CD4-positive, alpha-beta T cell treated with Interleukin-10 for 1 hour (primary cell): ENCODE measurements at places on chromosomes 6 and 20.

DNA sequence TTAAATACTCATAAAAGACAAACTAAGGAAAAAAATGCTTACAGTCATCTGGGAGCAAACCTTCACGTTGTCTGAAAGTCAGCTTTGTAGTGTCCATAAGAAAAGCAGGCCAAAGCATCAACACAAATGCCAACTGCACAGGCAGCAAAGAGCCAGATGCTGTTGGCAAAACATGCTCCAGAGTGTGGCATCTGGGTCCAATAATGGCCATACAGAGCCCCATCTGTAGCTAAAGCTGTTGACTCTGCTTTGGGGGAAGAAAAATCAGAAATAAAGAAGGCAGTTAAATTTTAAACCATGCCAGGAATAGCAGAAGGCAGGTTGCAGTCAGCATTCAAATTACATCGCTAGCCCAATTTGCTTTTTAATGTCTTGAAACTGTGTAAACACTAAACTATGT lies 776.3 kb downstream of the EYS start:
- no peak for DNase-seq

DNA sequence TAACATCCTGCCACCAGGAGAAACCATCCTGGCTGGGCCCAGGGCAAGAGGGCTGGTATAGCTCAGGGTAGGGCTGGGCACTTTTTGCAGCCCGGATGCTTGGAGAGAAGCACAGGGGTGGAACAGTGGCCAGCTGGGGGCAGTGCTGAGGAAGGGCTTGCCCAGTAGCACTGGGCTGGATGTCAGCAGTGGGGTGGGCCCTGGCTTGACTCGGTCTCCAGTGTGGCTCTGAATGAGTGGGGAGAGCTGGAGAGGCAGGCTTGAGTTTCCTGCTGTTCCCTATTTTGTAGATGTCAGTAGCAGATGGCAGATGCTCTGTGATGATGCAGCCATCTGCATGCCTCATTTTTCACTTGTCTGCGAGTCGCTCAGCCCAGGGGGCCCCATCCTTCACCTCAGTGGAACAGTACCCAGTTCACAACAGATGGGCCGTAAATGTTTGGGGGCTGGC lies 56.3 kb upstream of the TULP1 start:
- DNase-seq = peak; percentile 39

DNA sequence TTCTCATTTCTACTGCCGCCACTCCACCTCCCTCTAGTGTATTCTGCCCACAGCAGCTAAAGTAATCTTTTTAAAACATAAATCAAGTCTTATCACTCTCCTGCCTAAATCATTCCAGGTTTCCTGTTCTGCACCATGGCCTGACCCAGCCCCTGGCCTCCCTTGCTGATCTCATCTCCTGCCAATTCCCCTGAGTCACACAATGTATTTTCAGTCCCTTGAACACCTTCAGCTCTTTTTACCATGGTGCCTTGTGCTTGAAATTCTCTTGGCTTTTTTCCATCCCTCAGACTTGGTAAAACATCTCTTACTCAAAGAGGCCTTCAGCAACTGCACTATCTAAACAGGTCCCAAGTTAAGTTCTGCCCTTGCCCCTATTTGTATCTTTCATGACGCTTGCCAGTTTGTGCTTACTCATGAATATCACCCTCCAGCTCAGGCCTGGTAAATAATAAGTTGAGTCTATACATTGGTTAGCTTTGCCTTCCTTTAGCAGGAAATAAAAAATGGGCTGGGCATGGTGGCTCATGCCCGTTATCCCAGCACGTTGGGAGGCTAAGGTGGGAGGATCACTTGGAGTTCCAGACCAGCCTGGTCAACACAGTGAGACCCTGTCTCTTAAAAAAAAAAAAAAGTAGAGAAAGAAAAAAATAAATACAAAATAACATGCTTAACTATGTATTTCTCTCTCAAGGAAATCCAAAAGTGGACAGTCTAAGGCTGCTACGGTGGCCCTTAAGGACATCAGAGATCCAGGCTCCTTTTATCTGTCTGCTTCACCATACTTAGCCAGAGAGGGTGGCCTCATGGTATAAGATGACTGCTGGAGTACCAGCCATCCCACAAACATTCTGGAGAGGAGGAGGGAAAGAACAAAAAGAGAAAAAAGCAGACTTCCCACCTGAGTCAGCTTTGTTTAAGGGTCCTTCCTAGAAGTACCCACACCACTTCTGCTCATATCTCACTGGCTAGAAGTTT lies 62.2 kb downstream of the ARFGEF2 start:
- DNase-seq = no peak

GRCh38 chr20:35088231-35089145 lies 4.1 kb downstream of the TRPC4AP start:
- DNase-seq = no peak

GRCh38 chr6:38603966-38604365 lies 35.8 kb downstream of the BTBD9 start:
- DNase-seq = no peak

GRCh38 chr6:17580518-17581048 lies 19.5 kb upstream of the FAM8A1 start:
- no peak for DNase-seq

GRCh38 chr6:153130515-153131036 lies 506 bp downstream of the RGS17 start:
- no peak for DNase-seq

DNA sequence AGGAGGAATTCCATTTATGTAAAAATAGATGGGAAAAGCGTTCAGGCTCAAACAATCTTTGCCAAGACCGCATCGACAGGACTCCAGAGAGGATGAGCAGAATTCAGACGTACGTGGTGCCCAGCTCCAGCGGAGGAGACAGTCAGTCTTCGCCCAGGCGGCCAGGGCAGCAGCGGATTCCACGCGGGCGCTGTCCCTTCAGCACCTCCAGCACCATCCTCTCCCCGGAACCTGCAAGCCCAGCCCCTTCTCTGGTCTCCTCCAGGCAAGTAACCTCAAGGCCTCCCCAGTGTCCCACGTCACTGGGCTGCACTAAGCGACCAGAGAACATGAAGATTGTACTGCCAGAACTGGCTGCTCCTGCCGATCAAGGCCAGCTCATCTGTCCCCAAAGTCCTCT lies 2.8 kb upstream of the KCNQ2 start:
- DNase-seq = no peak

DNA sequence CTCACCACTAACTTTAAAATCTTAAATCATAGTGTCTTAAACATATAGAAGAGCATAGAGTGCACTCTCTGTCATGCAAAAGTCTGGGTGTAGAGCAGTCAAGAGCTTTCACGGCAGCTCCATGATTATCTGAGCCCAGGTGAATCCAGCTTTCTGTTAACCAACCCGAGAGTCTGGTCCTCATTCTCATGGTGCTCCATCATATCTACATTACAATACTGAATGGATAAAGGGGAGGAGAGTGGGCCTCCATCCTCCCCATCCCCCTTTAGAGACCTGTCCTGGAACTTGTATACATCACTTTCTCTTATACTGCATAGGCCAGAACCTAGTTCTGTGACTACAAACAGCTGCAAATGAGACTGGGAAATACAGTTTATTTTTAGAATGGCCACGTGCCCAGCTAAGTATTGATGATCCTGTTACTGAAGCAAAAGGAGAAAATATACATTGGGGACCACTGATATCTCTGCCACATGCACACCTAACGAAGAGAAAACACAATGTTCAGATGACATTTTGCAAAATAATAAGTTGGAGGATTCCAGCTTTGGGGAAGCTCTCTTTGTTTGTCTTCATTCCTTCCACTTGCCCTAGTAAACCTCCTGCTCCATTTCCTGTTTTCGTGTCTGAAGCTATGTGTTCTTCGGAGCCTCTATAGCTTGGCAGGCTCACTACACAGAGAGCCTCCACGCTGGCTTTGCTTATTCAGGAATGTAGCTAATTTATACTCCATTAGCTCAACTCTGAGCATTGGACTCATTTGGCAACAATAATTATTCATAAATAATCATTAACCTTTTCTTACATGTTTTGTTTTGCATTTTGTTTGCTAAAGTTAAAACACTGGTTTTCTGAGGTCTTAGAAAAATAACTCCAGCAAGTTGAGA lies 110.1 kb downstream of the IYD start:
- no peak for DNase-seq

- DNase-seq = no peak
Observed at GRCh38 chr20:61925555-61926252, 140.0 kb downstream of the TAF4 start.

DNA sequence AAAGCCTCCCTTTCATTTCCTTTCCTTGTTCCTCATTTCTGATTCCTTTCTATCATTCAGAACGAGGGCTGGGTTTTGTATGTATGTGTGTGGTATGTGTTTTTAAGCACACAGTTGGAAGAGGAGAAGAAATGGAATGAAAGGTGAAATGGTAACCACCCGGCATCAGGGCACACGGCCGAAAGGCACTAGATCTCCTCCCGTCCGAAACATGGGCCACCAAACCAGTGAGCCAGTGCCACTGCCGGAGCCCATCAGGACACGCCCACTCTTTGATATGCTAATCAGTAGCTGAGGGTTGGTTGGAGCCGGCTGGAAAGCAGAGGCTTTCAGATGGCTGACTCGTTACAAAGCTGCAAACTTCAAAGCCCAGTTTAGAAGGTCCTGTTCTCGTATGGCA lies 228.6 kb upstream of the JARID2 start:
- no peak for DNase-seq

- DNase-seq = peak; percentile 60
Observed at GRCh38 chr6:158793432-158793831, 25.7 kb downstream of the EZR start.

DNA sequence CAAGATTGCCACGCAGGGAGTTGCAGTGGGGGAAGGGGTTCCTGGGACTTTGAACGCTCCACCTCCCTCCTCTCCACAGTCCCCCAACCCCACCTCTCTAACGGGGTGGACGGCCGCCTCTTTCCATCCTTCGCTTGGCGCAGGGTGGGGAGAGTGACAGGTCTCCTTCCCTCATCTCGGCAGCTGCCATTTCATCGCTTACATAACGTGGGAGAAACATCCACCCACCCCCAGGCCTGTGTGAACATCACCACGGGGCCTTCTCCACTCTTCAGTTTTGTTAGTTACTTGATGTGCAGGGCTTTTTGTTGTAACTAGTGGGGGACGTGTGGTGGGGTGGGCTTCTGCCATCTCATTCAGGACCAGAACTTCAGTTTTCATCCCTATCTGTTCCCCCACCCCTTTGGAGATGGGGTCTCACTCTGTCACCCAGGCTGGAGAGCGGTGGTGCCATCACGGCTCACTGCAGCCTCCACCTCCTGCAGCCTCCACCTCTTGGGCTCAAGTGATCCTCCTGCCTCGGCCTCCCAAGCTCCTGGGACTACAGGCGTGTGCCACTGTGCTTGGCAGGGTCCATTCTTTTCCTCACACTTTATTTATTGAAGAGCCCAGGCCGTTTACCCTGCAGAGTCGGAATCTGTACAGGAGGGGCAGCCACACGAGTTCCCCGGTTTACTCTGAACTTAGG lies 17.7 kb downstream of the RTEL1 start:
- no peak for DNase-seq

GRCh38 chr20:58084966-58085365 lies 143.5 kb downstream of the ANKRD60 start:
- DNase-seq = no peak

GRCh38 chr6:156857573-156857972 lies 80.4 kb downstream of the ARID1B start:
- DNase-seq = no peak

DNA sequence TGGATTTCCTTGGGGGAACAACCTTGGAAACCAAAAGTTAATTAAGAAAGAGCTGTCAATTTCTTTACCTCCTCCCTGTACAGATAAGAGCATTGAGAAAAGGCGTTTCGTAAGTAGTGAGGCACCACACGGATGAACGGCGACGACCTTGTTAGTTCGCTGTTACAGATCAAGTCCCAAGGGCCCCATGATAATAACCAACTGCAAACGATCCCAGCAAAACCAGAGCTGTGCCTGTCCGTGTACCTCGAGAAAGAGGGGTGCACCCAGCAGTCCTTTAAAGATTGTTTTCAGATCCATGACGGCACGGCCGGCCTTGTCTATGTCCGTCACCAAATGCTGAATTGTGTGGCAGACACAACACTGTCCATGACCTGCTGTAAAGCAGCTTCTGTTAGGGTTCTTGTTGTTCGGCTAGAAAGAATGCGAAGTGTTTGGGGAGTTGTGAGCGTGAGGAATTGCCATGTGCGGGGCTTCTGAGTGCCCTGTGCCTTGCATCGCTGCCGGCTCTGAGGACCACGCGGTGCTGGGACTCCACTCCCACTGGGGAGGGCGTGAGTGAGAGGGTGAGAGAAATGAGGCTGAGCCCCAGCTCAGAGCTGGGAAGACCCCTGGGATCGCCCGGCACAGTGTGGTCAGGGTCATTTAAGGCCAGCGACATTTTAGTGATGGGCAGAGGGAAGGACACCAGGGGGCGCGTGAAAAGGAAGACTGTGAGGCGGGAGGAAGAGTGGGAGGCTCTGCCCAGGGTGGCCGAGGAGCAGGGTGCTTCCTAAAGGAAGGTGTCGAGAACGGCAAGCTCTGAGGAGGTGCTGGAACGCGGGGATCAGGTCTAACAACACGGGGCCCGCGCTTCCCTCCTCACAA lies 136.8 kb upstream of the RPS6KA2 start:
- DNase-seq = no peak

DNA sequence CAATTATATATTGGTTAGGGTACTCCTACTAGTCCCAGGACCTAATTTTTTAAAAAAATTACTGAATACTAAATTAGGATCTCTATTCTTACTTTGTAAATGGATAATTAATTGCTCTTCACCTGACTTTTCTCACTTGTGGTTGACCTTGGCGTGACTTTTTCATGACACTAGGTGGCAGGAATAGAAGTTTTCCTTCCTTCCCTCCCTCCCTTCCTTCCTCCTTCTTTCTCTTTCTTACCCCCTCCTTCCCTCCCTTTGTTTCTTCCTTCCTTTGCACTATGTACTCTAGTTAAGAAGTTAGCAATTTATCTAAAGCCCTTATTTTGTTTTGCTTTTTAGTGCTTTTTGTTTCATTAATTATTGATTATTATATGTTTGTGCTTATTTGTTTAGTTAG lies 20.4 kb upstream of the HBS1L start:
- no peak for DNase-seq

GRCh38 chr6:6556738-6557503 lies 31.6 kb upstream of the LY86 start:
- DNase-seq = peak; percentile 42

DNA sequence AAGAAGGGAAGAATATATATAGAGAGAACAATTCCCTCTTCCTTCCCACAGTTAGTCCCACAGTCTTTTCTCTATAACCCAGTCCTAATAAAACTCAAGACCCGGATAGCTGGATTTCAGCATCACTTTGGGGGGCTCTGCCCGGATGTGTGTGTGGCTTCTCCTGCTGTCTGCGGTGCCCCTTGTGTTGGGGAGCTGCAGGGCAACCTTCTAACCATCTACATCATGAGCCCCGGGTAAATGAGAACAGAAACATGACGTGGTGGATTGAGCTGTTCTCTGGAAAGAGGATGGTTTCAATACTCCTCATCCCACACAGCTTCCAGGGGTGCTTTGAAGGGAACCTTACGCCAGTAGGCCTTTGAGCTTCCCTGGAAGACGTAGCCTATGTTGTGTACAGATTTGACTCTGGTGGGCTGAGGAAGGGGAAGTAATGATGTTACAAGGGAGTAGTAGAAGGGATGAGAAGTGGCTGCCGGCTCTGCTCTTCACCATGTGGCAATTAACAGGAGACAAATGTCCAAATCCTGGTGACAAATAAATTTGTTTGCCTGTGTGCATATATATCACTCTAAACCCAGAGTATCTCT lies 13.5 kb upstream of the PRDM1 start:
- DNase-seq = no peak
